SJSA1 (cell line): ENCODE measurements at places on chromosomes 3 and 15. TPM values are rescaled to one million over a fixed set of nuclear protein-coding genes. Genes with fewer than 3 reads are reported as not detected.

DNA sequence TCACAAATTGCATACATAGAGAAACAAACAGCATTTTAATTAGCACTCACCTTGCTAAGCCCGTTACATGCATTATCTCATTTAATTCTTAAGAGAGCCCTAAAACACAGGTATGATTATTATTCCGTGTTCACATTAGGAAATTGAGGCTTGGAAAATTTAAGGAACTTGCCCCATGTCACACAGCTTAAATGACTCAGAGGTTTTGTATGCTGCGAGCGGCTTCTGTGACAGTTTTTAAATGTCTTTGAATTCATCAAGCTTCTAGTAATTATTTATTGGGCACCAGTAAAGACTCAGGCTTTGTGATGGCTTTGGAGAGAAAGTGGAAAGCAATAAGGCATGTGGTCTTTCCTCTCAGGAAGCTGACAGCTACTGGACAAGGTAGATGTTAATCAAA is 166.7 kb upstream of the THBS1 start:
- H3K4me3 ChIP-seq: no peak overlapping the region
- peaks cover 4% of the 10 kb centered on the region for H3K4me1 ChIP-seq
- H3K27me3 ChIP-seq: no peaks in the 10 kb centered on the region
- no peak overlapping the region for H3K27ac ChIP-seq

DNA sequence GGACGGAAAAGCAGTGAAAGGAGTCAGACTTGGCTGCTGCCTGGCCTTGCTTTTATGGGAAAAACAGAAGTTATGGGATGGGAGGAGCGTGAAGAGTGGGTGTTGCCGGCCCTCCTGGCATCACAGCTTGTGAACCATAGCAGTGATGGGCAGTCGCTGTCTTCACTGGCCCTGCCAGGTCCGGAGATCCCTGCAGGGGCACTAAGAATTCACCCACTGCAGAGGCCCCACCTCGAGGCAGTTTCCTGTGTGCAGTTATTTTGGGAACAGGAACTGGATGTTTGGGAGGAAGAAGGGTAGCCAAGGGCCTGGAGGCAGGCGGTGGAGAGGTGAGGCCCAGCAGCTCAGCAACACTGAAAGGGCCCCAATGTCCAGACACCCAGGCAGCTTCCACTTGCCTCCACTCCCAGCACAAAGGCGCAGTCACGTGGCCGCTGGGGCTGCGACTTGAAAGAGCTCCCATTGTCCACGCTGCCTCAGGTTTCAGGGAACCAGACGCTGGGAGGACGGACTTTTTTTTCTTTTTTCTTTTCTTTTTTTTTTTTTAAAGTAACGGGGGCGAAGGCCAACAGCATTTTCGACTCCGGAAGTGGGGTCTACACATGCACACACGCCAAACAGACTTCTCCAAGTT is 255.6 kb downstream of the ZNF621 start:
- peak; percentile 54 for DNase-seq
- no peaks in the 10 kb centered on the region for H3K36me3 ChIP-seq
- peaks cover 11% of the 10 kb centered on the region for H3K4me1 ChIP-seq
- no peaks in the 10 kb centered on the region for H3K27me3 ChIP-seq
- H3K27ac ChIP-seq: no peak overlapping the region

DNA sequence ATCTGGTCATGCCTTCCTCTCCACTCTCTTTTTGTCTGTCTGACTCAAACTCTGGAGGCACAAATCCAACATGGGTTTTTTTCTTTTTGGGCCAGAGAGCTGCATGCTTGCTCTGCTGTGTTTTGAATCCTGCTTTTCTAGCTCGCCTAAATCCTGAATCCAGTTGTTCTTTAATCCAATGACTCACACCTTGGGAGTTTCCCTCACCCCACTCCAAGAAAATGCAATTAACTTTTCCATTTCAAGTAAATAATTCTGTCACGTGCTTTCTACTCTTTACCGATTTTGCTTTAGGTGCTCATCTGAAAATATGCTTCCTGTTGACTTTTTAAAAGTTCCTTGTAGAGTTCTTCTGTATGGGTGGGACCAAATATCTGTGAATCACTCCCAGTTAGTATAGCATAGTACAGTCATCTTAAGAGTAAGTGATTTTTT is 47.6 kb downstream of the SLMAP start:
- DNase-seq: peak; percentile 62
- H3K4me3 ChIP-seq: no peak overlapping the region
- no peaks in the 10 kb centered on the region for H3K27me3 ChIP-seq
- peaks cover 37% of the 10 kb centered on the region for H3K4me1 ChIP-seq

ISLR gene
- total RNA-seq: not detected in 2 replicates

NR2F2 gene
- 9.8 and 14.0 TPM in 2 replicates for total RNA-seq

GRCh38 chr3:179563271-179563783 is 601 bp downstream of the ACTL6A start:
- peaks cover 5% of the 10 kb centered on the region; the same call in 1 of the 2 replicates for H3K4me1 ChIP-seq
- H3K27ac ChIP-seq: peak overlapping the region; percentile 91
- H3K27me3 ChIP-seq: no peaks in the 10 kb centered on the region
- peak overlapping the region; percentile 66 for H3K4me3 ChIP-seq
- no peaks in the 10 kb centered on the region for H3K36me3 ChIP-seq
- peak; percentile 80 for DNase-seq

DNA sequence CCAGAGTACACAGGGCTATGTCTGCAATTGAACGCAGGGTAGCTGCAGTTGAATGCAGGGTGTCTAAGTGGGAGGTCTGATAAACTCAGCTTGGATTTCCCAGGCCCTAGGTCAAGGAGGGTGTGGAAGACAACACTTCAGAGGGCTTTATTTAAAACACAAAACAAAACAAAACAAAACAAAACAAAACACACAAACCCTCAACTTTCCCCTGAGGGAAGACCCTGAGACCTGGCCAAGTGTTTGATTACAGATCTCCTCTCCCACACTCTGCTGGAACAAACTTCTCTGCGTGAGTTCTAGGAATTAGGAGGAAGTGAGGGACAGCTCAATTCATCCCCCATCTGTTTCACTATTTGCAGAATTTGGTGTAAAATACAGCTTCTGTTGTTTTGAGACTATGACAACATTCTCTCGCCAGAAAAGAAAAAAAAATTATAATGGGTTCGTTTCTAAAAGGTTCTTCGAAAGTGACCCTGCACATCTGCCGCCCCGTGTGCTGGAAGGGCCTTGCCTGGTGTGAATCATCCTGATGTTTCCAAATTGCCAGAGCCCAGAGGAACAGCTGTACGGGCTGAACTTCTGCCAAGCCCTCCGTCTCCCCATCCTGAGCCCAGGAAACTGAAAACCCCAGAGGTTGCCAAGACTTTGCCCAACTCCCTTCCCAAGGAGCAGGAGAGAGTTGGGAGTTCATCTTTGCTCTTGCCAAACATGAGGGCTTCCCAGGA is 73.3 kb upstream of the RAD18 start:
- H3K36me3 ChIP-seq: no peaks in the 10 kb centered on the region
- peaks cover 3% of the 10 kb centered on the region; the same call in 1 of the 2 replicates for H3K4me1 ChIP-seq
- peak; percentile 43 for DNase-seq
- no peak overlapping the region for H3K4me3 ChIP-seq

GRCh38 chr3:46921041-46921440 is 43.5 kb downstream of the PTH1R start:
- H3K4me1 ChIP-seq: no peaks in the 10 kb centered on the region
- no peak overlapping the region for H3K27ac ChIP-seq
- no peak overlapping the region for H3K4me3 ChIP-seq
- H3K27me3 ChIP-seq: no peaks in the 10 kb centered on the region

DNA sequence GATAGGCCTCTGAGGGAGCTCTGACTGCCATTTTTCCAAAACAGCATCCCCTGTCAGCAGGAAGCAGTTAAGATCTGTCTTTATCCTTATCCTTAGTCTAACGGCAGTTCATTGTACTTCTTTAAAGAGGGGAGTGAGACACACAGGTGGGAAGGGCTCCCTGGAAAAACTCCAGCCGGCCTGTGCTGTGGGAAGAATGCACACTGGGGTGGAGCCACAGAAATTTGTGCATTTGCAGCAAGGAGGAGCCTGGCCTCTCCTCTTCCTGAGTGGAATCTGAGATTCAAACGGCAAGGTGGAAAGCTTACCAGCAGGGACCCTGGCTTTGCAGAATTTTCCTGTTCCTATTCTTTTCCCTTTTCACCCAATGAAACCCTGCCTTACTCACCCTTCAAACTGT is 1209.4 kb downstream of the ROBO2 start:
- H3K4me3 ChIP-seq: no peak overlapping the region
- no peak for DNase-seq
- no peaks in the 10 kb centered on the region for H3K4me1 ChIP-seq
- H3K27ac ChIP-seq: no peak overlapping the region
- no peaks in the 10 kb centered on the region for H3K36me3 ChIP-seq

DNA sequence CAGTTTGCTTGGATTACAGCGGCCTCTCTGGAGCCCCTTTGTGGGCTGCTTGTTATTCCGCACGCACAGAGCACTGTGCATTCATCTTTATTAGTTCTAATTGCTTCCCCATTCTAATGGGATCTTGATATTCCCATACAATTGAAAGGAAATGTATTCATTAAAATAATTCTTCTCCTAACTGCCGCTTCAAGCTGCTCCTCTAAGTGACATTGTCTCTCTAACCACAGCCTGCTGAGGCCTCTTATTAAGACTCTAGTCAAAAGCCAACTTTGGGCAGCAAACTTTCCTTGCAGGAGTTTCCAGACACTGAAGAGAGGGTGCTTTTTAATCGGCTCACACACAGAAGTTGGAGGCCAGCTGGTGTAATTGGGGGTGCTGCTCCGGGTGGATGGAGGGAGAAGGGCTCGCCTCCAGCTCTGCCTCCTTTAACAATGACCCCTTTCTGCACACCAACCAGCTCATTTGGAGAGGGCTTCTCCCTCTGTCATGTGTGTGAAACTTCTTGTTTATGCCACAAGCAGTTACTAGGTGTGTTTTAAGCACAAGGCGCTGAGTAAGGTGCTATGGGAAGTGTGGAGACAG is 5.6 kb upstream of the MAGEF1 start:
- peaks cover 16% of the 10 kb centered on the region for H3K4me1 ChIP-seq
- no peak overlapping the region for H3K27ac ChIP-seq
- no peaks in the 10 kb centered on the region for H3K36me3 ChIP-seq
- no peak overlapping the region for H3K4me3 ChIP-seq
- no peaks in the 10 kb centered on the region for H3K27me3 ChIP-seq
- peak; percentile 18 for DNase-seq

GRCh38 chr15:52256930-52257733 is 38.5 kb downstream of the MYO5C start:
- H3K27ac ChIP-seq: no peak overlapping the region
- no peak for DNase-seq
- no peak overlapping the region for H3K4me3 ChIP-seq
- no peaks in the 10 kb centered on the region for H3K36me3 ChIP-seq

DNA sequence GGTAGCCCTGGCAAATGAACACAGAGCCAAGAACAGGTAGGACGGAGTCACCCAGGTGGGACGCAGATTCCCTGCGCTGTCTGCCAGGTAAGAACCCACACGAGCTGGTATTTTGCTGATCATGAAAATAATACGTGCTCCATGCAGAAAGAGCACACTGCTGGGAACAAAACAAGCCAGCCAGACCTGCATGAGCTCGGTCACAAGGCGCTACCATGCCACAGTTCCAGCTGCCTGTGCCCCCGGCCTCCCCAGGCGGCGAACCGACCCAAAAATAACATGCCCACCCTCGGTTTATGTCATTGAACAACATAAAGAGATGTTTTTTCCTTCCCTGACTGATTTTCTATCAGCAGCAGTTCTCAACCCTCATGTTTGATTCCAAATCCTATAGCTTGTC is 25.8 kb downstream of the CYFIP1 start:
- no peak overlapping the region for H3K4me3 ChIP-seq
- no peak for DNase-seq
- no peaks in the 10 kb centered on the region for H3K27me3 ChIP-seq
- H3K36me3 ChIP-seq: no peaks in the 10 kb centered on the region
- H3K4me1 ChIP-seq: no peaks in the 10 kb centered on the region

RHOV gene
- total RNA-seq: not detected in 2 replicates

- no peaks in the 10 kb centered on the region for H3K27me3 ChIP-seq
- H3K36me3 ChIP-seq: no peaks in the 10 kb centered on the region
- no peaks in the 10 kb centered on the region for H3K4me1 ChIP-seq
- no peak overlapping the region for H3K27ac ChIP-seq
- H3K4me3 ChIP-seq: no peak overlapping the region
Observed at GRCh38 chr3:144119633-144120032, 148.0 kb downstream of the DIPK2A start.

- no peaks in the 10 kb centered on the region for H3K4me1 ChIP-seq
- H3K36me3 ChIP-seq: no peaks in the 10 kb centered on the region
- DNase-seq: no peak
Observed at GRCh38 chr15:100016632-100017031, 283.4 kb upstream of the LYSMD4 start.

DNA sequence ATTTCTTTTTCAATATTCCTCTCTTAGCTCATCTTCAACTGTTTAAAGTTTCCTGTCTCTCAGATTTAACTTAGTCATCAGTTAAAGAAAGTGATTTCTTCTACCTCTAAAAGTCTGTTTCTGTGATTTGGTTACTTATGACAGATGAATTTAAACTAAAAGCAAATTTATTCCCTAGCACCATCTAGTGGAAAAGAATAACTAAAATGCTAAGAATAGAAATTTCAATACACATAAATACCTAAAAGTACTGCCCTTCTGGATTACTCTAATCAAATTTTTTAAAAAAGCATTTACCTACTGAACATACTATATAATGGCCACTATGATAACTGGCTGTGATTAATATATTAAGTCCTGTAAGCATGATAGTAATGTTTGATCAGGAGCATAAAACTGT is 14.0 kb upstream of the ZCWPW2 start:
- H3K4me1 ChIP-seq: no peaks in the 10 kb centered on the region
- no peaks in the 10 kb centered on the region for H3K27me3 ChIP-seq
- peaks cover 50% of the 10 kb centered on the region for H3K36me3 ChIP-seq
- no peak for DNase-seq
- no peak overlapping the region for H3K27ac ChIP-seq

DNA sequence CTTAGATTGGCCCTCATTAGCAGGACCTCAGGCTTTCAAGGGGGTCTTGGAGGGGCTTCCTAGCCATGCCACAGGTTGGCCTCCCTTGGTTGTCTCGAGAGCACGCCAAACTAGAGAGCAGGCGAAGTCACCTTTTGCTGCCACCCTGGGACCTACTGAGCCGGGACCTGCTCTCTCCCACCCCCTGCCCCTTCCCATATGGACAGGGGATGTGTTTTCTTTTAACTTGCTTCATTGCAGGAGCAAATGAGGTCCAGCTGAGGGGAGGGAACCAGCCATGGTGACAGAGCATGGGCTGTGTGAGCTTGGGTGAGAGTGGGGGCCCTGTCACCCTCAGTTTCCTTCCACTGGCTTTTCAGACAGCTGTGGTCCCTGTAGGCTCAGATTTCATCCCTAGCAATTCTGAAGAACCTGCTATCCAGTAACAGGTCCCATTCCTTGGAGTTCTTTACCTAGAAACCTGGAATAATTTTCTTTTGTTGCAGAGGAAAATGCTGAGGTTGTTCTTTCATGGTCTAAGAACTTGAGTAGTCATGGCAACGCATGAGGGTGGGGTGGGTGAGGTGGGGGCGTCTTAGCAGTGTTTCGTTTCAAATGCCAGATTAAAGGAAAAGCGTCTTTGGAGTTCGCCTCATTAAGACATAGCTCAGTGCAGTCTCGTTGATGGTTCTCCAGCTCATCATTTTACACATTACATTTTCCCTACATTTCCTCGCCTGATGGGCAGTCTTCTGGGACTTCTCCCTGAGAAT is 20.1 kb upstream of the MAGEF1 start:
- H3K27me3 ChIP-seq: no peaks in the 10 kb centered on the region
- H3K27ac ChIP-seq: no peak overlapping the region
- H3K4me1 ChIP-seq: no peaks in the 10 kb centered on the region
- no peak for DNase-seq

- no peaks in the 10 kb centered on the region for H3K4me1 ChIP-seq
- H3K27ac ChIP-seq: no peak overlapping the region
- no peaks in the 10 kb centered on the region for H3K36me3 ChIP-seq
- DNase-seq: no peak
- peaks cover 3% of the 10 kb centered on the region; the same call in 1 of the 2 replicates for H3K27me3 ChIP-seq
Observed at GRCh38 chr3:115990669-115991068, 367.4 kb downstream of the GAP43 start.

CFAP91 gene
- 0.18 and 0.34 TPM in 2 replicates for total RNA-seq

MCCC1 gene
- total RNA-seq: 13.4 and 24.7 TPM in 2 replicates
